Left kidney (tissue), 8 donors: ENCODE measurements at places on chromosomes 13 and 19. TPM values are rescaled to one million over a fixed set of nuclear protein-coding genes. Genes with fewer than 3 reads are reported as not detected.

DNA sequence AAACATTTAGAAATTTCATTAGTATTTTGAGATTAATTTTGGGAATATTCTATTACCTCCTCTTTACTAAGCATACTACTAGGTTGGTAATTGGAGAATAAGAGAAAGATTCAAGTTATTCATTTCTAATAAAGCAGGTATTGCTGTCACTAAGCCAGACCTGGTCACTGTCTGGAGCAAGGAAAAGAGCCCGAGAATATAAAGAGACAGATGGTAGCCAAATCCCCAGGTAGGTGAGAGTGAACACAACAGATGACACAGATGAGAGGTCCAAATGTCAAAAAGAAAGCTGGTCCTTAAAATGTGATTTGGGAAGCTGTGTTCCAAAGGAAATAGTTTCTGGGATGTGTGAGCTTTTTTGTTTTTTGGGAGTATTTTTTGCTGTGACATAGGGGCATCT, 128.6 kb downstream of the ZNF100 start:
- no peak for DNase-seq

Gene JOSD2
- 9.0 TPM for polyA plus RNA-seq

DNA sequence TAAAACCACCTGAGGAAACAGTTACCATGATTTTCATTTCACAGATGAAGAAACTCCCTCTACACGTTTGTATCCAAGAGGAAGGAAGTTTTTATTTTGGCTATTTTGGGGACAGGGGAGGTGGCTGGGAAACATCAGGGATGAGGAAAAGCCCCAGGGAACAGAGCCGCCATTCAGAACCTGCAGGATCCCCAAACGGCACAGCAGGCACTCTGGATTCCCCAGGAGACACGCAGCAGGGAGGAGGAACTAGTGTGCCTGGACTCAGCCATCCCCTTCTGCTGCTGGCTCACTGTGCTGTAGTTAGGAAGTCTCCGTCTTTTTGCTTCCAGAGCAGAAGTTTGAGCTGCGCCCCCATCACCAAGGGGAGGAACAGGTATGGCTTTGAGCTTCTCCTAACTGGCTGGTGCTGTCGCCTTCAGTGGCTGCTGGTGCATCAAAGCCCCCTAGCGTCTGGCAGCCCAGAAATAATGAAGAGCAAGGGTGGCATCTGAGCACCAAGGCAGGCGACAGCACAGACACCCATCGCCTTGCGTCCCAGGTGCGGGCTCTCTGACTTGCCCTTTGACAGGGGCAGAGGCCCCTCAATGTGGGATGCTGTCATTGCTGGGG, 4.2 kb downstream of the NAPA start:
- DNase-seq = no peak

DNA sequence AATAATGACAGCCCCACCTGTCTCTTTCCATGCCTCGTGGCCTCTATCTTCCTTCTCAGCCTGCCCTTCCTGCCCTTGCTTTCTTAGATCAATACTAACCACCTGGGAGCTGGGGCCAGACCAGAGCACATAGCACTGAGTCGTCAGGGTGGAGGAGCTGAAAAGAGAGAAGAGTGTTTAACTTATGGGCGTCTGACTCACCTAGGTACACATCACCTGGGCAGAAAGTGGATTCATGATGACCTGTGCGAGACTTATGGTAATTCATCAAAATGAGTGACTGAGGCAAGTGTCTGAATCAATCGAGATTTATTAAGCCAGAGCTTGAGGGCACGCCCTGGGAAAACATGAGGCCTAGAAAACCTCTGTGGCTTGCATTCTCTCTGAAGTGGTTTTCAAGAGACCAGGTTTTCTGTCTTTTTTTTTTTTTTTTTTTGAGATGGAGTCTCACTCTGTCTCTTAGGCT, 19.2 kb downstream of the CEACAM6 start:
- no peak for DNase-seq
